Stimulated activated CD8-positive, alpha-beta memory T cell treated with anti-CD3 and anti-CD28 coated beads, Interleukin-4, amount 100 ng/mL, for 4 hours (primary cell): ENCODE measurements at places on chromosomes 4 and X.
A peak's percentile ranks its signal among the peaks of the same experiment; 100 is the strongest.

- DNase-seq, result no peak
These were observed 30.9 kb downstream of the FAM9C start for GRCh38 chrX:13013363-13014110.

- DNase-seq, result no peak
These were observed at the start of gene STAP1 for GRCh38 chr4:67558493-67558892. Gene STAP1, plus strand, starts transcription at chr4:67558727. Its CDS starts 83 bp downstream, at chr4:67558810.

GRCh38 chr4:38314663-38315062 lies 349.3 kb upstream of the KLF3 start:
- DNase-seq, result no peak

DNA sequence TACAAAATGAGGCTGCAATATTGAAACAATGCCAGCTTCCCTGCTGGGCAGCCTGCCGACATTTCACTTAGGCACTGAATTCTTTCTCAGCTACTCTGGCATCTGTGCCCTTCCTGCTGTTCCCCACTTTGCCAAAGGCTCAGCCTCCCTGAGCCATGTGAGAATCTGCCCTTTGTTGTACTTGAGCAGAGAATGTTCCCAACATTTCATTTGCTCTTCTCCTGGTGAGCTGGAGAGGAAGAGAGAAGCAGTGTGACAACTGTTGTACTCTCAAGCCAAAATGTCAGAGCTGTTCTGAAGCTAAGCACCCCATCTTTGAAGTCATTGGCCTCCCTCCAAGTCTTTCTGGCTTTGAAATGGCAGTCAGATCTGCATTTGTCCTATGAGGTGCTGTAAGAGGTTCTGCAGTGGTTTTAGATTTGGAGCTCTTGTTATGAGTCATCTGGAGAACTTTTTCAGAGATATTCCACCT lies 32.5 kb downstream of the LANCL3 start:
- no peak for DNase-seq

DNA sequence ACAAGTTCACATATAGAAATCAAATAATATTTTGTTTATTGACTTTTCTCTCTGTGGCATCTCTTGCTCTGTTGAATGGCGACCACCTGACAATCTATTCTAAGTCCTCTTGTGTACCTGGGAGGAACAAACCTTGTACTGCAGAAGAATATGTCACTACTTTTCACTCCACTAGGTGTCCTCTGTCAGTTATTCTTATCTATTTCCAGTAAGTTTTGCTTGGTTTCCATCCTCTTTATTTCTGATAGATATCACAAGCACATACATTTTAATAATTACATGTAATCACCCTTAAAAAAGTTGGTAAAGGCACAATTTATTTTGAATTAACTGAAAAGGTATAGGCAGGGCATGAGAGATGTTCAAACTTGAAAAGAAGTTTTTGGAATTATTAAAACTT lies 238.4 kb downstream of the SNCA start:
- no peak for DNase-seq

DNA sequence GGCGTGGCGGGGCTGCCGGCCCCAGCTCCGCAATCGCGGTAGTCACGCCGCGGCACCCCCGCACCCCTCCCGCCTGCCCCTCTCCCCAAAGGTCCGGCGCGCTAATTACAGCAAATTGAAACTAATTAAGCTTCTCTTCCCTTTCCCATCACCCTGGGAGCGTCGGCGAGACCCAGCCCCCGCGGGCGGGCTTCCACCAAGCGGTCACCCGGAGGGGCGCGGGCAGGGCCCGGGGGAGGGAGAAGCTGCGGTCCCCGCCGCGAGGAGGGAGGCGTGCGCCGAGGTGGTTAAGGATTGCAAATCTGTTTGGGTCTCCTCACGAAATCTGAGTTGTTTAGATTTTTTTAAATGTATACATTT lies 13.1 kb downstream of the ARX start:
- DNase-seq, result no peak

GRCh38 chr4:145345401-145345800 lies 136.3 kb upstream of the SMAD1 start:
- DNase-seq, result no peak

- DNase-seq, result no peak
These were observed 211.5 kb downstream of the BCOR start for GRCh38 chrX:39886282-39886681.

DNA sequence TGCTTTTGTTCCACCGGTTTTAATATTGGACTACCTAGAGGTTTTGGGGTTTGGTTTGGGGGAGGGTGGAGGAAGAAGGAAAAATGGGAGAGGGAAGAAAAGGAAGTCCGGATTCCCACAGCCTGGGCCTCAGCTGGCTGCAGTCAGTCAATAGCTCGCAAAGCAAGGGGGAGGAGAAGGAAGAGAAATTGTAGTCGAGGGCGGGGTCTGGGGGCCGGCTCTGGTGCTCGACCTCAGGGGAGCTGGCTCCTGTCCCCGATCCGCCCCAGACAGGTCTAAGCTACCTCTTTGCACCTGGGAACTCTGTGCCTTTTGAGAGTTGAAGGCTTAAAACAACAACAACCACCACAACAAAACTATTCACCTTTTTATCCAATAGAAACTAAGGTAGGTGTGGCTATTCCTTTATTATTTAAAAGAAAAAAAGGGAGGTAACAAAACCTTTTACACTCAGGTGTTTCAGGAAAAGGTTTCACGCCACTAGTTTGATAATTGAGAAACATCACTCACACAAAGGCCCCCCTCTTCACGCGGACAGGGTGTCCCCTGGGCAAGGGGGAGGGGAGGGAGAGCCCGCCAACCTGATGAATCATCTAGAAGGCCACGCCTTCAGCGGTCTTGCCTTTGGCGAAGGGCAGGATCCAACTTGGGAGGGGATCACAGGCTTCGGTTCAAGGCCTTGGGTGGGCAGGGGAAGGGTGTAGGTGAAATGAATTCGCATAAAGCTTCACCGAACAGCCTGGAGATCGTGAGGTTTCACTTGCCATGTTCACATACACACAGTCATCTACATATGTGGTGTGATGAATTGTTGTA lies 1.6 kb upstream of the LNX1 start:
- DNase-seq, result no peak

DNA sequence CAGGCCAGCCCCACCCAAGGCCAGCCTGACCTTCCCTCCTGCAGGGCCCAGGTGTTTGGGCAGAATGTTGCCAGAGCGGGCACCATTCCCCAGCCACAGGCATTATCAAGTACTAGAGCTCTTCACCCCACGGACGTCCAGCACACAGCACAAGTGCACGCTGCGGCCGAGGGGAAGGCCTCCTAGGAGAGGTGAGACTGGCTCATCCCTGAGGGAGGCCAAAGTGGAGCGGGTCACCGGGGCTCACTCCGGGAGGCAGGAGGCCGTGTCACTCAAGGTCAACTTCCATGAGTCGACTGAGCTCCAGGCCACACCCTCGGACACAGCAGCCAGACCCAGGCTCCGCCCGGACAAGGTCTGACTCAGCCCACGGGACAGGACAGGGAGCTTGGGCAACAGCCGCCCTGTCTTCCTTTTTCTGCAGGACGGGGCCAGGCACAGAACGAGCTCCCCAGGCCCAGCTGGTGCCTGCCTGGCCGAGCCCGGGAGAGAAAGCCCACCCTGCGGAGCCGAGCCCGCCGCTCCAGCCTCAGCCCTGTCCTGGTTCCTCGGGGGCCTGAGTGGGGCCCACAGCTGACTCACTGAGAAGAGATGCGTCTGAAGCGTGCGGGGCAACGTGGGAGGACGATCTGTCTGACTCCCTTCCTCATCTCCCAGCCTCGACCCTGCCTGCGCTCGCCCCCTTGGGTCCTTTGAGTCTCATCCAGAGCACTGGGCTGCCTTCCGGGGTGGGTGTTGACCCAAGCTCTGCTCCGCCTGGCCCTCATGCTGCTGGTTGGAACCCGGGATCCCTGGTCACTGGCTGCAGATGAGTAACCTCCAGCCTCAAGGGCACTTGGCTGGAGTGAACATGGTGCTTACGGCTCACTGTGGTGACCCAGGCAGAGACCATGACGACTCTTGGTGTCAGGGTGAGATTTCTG lies 1.6 kb downstream of the SLC49A3 start:
- DNase-seq, result no peak

- peak; percentile 11 for DNase-seq
These were observed 13.3 kb upstream of the IL3RA start for GRCh38 chrX:1323315-1323714.

- DNase-seq, result no peak
These were observed 229.6 kb upstream of the DIAPH2 start for GRCh38 chrX:96455078-96455477.

GRCh38 chr4:146099585-146099984 lies 75.9 kb upstream of the LSM6 start:
- DNase-seq, result no peak

- DNase-seq, result no peak
These were observed 439.1 kb downstream of the INPP4B start for GRCh38 chr4:142406917-142407501.

- DNase-seq, result no peak
These were observed 36.7 kb downstream of the SMPX start for GRCh38 chrX:21721195-21721594.

- no peak for DNase-seq
These were observed 161.4 kb downstream of the ENOX2 start for GRCh38 chrX:130741584-130741983.

- DNase-seq, result no peak
These were observed 44.3 kb downstream of the ARHGEF38 start for GRCh38 chr4:105596684-105597083.

- DNase-seq, result no peak
These were observed 507.8 kb upstream of the INTU start for GRCh38 chr4:127124919-127125318.

- no peak for DNase-seq
These were observed 19.1 kb downstream of the MAGED2 start for GRCh38 chrX:54826598-54826997.

GRCh38 chr4:7027284-7027683 lies 15.9 kb upstream of the TADA2B start:
- DNase-seq, result no peak

DNA sequence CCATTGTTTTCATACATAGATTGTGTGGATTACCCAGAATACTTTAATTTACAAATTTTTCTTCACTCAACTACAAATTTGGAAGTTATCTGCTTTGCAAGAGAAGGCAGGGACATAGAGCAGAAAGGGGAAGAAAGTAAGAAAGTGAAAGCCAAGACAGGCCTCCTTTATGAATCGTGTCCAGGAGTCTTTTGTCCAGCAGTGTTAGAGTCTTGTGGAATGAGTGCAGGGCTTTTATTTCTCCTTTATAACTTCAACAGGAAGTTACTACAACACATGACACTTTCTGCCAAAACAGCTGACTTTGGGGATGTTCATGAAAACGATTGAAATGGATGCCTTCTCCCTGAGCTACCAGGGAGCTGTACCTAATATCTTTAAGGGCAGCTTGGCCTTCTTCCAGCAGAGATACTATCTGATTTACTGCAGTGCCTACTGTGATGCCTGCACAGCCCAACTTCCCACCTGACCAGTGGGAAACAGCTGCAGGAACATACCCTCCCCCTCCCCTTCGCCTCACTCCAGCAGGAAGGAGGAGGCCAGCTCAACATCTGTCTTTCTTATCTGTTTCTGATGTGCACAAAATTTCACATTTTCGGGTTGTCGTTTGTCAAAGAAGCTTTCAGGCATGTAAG lies 557.7 kb upstream of the SLIT2 start:
- DNase-seq, result no peak

DNA sequence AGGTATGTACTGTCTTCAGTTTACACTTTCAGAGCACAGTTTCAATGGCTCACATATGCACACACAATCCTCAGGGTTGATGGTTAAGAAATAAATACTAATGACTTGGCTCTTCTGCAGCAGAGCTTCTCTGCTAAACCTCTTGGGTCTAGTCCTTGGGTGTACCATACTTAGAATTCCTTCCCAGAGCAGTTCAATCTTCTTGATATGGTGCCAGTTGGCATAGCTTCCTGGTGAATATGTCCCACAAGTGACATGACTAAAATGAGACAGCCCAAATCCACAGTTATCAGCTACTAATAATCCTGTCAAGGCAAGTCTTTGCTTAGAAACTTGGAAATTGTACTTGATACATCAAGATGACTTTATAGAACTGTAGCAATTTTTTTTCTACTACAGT lies 654.4 kb downstream of the IQCM start:
- no peak for DNase-seq

DNA sequence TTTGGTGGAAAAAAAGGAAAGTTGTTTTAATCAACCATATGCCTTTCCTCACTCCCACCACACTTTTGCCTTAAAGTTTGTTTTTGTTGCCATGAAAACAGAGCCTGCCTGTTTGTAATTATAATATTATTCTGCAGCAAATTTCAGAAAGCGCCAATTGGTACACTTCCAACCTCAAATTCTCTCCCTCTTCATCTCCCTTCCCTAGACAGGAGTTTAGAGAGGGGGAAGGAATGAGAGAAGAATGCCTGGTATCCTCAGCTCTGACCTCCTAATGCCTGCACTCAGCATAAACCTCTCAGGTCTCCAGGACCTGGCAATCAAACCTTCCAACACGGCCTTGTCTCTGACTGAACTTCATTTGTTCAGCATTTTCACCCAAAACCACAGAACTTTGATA lies 138.4 kb upstream of the HCCS start:
- DNase-seq, result no peak

GRCh38 chr4:144687466-144687865 lies 41.5 kb downstream of the HHIP start:
- no peak for DNase-seq

- DNase-seq, result no peak
These were observed 30.6 kb downstream of the ABHD18 start for GRCh38 chr4:127995776-127996175.

DNA sequence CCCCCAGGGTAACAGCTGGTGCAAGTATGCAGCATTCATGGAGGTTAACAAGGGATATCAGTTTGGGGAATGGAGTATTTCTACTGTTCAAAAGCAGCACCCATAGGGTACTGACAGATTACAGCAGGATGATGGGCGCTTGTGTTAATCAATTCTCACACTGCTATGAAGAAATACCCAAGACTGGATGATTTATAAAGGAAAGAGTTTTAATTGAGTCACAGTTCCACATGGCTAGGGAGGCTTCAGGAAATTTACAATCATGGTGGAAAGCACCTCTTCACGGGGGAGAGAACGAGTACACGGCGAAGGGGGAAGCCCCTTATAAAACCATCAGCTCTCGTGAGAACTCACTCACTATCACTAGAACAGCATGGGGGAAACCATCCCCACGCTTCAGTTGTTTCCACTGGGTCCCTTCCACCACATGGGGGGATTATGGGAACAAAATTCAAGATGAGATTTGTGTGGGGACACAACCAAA lies 64.1 kb downstream of the TNIP2 start:
- no peak for DNase-seq

DNA sequence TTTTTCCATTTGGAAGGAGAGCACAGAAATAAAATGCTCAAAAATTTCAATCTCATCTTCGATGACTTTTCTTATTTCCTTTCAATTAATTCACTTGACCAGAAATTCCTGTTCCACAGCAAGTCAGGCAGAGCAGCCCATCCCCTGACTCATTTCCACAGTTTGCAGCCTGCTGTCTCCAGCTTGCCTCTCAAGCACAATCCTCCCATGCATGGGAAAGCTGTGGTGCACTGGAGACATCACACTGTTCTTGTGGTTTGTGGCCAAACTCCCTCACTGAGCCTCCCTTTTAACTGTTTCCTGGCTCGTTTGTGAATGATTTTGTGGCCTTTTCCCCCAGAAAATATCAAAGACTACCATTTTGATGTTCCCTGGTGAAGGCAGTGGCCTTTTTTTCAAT lies 114.0 kb upstream of the ENPEP start:
- DNase-seq, result no peak

- no peak for DNase-seq
These were observed 39.8 kb upstream of the BRS3 start for GRCh38 chrX:136447968-136448367.
